ENCODE measurements at places on chromosomes 16 and 17.

GRCh38 chr17:81573794-81574642 is 21.9 kb upstream of the FAAP100 start:
- no peak for DNase-seq

- no peak for DNase-seq
These were observed 2.5 kb upstream of the HS3ST3B1 start for GRCh38 chr17:14298221-14298946.

- no peak for DNase-seq
These were observed 422 bp downstream of the UQCC4 start for GRCh38 chr16:1420111-1420539.

GRCh38 chr17:1031711-1032110 is 34.8 kb downstream of the TIMM22 start:
- DNase-seq, result no peak

- DNase-seq, result no peak
These were observed 510.7 kb downstream of the MAF start for GRCh38 chr16:79089735-79090284.

GRCh38 chr17:39753514-39754160 is 15.9 kb downstream of the GRB7 start:
- no peak for DNase-seq

GRCh38 chr16:78684655-78685375 is 585.4 kb downstream of the WWOX start:
- DNase-seq, result no peak

DNA sequence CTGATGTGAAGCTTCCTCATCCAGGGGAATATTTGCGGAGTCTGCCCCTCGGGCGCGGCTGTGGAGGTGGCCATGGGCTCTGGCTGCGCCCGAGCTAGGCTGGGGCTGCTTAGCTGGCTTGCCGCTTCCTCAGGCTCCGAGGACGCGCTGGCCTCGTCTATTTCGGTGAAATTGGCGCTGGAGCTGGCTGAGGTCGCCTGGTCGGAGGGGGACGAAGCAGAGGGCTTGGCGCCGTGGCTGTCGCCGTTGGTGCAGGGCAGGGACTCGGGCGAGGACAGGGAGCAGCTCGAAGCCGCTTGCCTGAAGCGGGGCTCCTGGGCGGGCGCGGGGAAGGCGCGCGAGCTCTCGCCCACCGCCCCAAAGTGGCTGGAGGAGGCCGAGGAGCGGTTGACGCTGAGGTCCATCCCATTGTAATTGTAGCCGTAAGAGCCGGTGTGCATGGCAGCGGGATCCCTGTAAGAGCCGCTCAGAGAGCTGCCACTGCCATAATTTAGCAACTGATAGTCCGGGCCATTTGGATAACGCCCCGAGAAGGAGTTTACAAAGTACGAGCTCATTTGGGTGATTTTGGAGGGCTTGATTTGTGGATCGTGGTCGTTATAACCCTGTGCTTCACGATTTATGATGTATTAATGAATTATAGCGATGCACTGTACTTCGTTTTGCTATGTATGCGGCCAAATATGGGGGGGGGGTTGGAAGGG is at the start of gene HOXB5:
TSS of gene HOXB5 (minus strand) at position 654 of the 704 bp plus-strand sequence. CDS start at position 557, 97 bp downstream.
- DNase-seq, result no peak

DNA sequence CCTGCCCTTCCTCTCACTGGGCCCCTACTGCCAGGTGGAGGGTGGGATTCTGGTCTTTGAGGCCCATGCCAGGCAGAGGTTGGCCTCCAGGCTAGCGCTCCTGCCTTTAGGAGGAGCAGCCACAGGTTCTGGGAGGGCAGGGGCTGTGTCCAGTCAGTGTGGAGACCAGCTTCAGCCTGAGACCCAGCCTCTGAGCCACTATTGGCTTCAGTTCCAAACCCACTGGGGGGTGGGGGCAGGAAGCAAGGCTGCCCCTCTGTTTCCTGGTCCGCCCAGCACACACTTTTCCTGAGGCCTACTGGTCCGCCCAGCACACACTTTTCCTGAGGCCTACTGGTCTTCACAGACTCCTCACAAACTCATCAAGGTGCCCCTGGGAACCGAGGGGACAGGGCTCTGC is 16.4 kb downstream of the SLC5A10 start:
- DNase-seq, result peak; percentile 13

GRCh38 chr16:70774261-70774660 is 26.7 kb downstream of the VAC14 start:
- no peak for DNase-seq

- no peak for DNase-seq
These were observed 93.4 kb upstream of the CRHR1 start for GRCh38 chr17:45690625-45691275.

DNA sequence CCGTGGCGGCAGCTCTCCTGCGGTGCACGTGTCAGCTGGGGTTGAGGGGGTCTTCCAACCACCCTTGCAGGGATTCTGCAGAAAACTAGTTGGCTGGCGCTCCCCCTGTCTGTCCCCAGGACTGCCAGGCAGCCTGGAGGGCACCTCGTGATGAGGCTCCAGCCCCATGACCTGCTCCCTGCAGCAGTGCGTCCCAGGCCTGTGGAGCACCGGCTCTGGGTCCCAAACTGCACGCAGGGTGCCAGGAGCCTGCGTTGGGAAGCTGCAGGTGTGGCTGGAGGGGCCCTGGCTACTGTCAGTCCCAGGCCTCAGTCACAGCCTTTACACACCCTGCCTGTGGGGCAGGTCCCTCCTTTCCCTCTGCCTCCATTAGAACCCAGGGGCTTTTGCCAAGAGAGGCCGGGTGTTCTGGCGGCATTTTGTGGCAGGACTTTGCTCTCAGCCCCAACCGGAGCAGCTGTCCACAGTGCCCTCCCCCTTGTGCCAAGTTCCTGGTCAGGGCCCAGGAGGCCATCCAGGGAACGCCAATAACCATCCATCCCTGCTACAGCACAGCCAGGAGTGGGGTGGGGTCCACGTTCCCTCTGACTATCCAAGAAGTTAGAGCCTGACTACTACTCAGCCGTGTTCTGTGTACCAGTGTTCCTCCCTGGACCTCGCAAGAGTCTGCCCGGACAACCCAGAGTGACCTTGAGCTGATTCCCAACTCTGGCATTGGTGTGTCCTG is 9.2 kb downstream of the CHMP6 start:
- no peak for DNase-seq

DNA sequence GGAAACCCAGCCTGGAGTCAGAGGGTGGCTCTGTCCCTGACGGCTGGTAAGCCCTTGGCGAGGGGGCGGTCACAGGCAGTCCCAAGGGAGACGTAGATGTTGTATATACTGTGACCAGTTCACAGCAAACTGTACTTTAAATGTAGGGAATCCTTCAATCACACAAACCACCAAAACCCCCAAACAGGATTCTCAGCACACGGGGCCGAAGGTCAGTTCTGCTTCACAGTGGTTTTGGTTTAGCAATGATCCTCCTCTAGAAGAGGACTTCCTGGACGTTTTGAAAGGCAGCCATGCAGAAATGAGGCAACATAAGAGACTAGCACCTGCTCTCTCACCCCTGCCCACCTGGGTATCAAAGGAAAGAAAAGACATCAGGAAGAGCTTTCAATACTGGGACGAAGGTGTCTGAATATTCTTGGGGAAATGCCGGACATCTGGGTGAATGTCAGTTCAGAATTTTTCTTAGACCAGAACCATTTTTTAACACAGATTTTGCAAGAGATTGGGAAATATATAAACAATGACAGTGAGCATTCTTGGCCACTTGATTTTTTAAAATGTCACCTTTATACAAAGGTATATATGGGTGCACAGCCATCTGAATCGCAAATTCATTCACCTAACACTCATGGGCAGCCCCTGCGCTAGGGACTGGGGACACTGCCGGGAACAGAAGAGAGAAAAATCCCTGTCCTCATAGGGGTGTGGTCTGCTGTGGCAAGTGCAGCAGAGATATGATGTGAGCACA is 74.2 kb downstream of the CRISPLD2 start:
- no peak for DNase-seq

DNA sequence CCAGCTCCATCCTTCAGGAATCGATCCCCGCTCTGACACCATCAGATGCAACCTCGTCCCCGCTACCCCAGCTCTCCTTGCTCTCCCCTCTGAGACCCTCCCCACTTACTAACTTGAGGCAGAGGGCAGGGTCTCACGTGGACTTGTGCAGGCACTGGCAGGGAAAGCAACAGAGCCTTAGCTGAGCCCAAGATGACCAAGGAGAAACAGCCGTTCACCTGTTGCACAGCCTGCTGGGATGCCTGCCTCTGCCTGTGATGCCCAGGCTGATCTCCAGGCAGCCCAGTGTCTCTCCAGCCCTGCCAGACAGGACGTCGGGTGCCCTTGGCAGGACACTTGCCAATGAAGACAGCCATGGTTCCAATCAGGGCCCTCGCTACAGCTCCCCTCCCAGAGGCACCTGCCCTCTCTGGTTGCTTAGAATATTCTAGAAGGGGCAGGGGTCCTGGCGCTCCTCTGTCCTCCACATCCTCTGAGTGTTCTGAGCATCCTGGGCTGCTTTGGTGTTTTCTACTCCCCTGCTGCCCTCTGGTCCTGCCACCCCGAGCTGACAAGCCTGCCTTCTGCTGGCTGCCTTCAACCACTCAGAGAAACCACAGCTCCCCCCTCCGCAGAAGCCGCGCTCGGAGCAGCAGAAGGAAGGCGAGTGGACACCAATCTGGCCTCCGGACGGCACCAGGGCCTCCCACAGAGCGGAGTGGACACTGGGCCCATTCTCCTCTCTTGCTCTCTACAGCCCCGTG is 6.7 kb downstream of the CEP295NL start:
- no peak for DNase-seq

GRCh38 chr16:67302076-67302475 is 22.7 kb downstream of the PLEKHG4 start:
- no peak for DNase-seq

- no peak for DNase-seq
These were observed at the start of gene KRT37 for GRCh38 chr17:41424111-41424635. TSS of gene KRT37 (minus strand) at chr17:41424585. CDS start at chr17:41424523, 62 bp downstream.

DNA sequence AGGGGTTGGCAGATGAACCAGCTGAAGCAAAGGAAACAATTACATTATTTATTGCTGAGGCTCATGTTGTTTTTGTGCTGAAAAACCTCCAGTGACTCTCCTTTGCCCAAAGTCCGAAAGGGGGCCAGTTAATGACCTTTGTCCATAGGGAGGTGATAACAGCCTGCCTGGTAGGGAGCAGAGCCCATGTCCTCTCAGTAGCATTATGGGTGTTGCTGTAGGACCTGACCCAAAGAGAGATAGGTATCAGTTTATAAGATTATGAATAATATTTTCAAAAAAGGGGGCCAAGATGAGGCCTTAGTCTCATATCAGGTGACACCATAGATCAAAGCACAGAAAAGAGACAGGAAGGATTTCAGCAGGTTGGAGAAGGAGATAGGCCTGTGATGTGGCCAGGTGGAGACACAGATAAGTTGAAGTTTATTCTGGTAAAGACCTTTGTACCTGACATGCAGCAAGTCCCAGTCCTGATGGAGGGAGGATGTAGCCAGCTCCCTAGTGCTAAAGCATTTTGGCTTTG is 55.1 kb downstream of the CENPV start:
- DNase-seq, result no peak

- DNase-seq, result peak; percentile 33
These were observed 2.3 kb upstream of the ACTG1 start for GRCh38 chr17:81514739-81515529.

- DNase-seq, result no peak
These were observed 146.3 kb upstream of the TBX2 start for GRCh38 chr17:61253362-61253761.

GRCh38 chr17:48453447-48453846 is 23.4 kb upstream of the SKAP1 start:
- no peak for DNase-seq

DNA sequence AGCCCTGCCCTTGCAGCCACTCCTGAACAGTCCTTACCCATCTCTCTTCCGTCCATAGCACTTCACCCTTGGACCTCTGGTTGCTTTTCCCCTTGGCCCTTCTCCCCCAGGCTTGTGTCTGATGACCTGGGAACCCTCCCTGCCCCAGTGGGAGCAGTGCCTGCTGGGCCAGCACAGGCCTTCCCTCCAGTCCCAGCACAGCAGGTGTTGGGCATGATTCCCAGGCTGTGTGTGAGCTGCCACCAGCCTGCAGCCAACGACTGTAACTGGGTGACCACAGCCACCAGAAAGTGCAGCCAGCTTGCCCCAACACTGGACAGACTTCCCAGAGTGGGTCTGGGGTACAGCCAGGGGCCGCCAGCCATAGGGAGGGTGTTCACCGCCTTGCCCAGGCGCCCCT is 30.0 kb downstream of the CRAMP1 start:
- no peak for DNase-seq

DNA sequence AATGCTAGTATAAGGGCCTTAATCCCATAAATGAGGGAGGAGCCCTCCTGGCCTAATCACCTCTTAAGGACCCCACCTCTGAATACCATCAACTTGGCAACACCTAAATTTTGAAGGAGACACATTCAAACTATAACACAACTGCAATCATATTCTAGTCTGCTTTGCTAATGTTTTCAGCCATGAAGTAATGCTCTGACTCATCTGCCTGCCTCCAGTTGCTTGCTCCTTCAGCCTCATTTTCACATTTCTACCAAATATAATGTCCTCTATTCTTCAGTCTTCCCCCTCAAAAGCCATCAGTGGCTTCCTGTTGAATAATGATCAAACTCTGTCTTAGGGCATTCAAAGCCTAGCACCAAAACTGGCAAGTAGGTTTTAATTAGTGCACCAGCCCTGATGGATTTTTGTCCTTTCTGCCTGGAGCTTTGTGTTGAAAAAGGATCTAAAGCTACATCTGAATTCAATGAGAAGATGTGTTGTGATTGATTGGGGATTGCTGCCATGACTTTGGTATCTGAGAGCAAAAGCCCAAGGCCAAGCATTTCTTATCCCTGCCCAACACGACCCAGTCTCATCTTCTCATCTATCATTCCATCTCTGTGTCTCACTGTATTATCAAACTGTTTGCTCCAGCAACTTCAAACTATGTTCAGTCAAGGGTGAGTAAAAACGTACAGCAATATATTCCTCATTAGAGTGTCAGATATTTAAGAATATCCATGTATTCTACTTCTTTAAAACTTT is 140.8 kb upstream of the ELAC2 start:
- DNase-seq, result no peak

- DNase-seq, result no peak
These were observed 205.4 kb downstream of the ANKFN1 start for GRCh38 chr17:56358651-56359050.

- no peak for DNase-seq
These were observed 11.2 kb downstream of the ENPP7 start for GRCh38 chr17:79741751-79742588.

DNA sequence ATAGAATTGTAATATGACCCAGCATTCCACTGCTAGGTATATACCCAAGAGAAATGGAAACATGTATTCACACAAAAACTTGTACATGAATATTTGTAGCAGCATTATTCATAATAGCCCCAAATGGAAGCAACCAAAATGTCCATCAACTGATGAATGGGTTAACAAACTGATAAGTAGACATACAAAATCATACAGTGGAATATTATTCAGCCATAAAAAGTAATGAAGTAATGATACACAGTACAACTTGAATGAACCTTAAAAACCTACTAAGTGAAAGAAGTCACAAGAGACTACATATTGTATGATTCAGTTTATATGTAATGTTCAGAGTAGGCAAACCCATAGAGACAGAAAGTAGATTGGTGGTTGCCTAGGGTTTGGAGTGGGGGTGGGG is 40.5 kb upstream of the GOSR1 start:
- DNase-seq, result no peak

- no peak for DNase-seq
These were observed 15.5 kb upstream of the TFAP4 start for GRCh38 chr16:4288148-4288921.
